NCI-H82 (cell line): ENCODE measurements at places on chromosomes 12 and 14.

- DNase-seq: no peak
These were observed at the start of gene HNF1A for GRCh38 chr12:120978296-120979219. Gene HNF1A, plus strand, starts transcription at chr12:120978543. Its CDS starts 226 bp downstream, at chr12:120978769.

GRCh38 chr12:92597997-92598396 is 104.8 kb upstream of the PLEKHG7 start:
- no peak for DNase-seq

GRCh38 chr12:127509066-127509778 is 757.7 kb upstream of the TMEM132C start:
- no peak for DNase-seq

- no peak for DNase-seq
These were observed 13.9 kb downstream of the SLC39A5 start for GRCh38 chr12:56243731-56244181.

GRCh38 chr14:95875831-95876760 is 536 bp upstream of the TUNAR start:
- DNase-seq: peak; percentile 62

DNA sequence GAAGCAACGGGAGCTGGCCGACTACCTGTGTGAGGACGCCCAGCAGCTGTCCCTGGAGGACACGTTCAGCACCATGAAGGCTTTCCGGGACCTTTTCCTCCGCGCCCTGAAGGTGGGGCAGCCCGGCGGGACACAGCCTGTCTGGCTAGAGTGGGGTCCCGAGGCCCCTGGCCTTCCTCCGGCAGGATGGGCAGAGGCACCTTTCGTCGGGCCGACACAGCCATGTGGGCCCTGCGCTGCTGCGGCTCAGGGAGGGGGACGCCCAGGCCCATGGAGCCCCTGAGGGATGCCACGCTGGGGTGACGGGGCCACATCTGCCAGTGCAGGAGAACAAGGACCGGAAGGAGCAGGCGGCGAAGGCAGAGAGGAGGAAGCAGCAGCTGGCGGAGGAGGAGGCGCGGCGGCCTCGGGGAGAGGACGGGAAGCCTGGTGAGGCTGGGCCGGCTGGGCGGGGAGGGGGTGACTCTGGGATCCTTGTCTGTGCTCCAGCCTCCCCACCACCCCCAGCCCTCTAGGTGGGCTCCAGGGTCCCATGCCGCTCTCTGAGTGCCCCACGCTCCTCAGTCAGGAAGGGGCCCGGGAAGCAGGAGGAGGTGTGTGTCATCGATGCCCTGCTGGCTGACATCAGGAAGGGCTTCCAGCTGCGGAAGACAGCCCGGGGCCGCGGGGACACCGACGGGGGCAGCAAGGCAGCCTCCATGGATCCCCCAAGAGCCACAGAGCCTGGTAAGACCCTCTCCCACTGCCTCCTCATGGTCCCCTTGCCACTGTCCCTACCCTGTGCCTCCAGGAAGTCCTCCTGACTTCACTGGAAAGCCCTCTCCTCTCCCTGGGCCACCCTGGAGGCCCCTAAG is 10.9 kb upstream of the ADSS1 start:
- DNase-seq: no peak

- no peak for DNase-seq
These were observed 45.4 kb upstream of the BTG1 start for GRCh38 chr12:92191061-92191460.

DNA sequence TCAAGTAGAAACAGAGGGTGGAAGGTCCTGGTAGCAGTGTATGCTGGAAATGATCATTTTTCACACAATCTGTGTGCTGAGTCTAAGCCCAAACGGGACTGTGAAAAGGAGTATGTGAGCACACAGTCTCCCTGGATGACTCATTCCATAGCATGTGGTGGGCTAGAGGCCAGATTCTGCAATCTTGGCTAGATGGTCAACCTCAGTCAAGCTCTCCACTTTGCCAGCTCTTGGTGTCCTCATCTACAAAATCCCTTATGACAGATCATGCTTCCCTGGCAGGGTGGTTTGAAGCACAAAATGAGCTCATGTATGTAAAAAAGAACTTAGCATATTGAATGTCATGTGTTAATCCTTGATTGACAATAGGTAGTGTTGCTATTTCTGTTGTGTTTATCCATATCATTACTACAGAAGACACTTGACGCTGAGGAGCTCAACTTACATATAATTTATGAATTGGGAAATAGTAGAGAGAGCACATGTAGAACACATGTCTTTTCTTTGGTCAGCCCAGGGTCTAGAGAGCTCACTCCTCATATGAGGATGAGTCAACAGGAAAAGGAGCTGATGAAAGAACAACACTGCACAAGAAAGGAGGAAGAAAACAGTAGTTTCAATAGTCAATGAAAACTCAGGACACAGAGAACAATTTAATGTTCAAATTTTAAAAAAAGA is 517.5 kb downstream of the BCL11B start:
- no peak for DNase-seq

- DNase-seq: peak; percentile 74
These were observed 1.2 kb downstream of the KCNJ8 start for GRCh38 chr12:21773263-21773741.

GRCh38 chr14:69242311-69243224 is 17.4 kb upstream of the GALNT16 start:
- DNase-seq: peak; percentile 69

DNA sequence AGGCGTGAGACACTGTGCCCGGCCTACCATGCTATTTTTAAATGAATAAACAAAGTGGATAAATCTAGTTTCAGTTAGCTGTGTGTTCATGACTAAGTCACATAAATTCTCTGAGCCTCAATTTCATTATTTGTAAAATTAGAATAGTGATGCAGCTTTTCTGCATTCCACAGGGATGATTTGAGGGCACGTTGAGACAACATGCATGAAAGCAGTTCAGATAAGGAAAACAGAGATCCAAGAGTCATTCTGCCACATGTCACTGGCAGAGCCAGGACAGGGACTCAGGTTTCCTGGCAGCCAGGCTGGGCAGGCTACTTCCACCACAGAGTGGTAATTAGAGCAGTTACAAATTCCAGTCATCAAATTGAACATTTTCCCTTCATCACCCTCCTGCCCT is 2.9 kb upstream of the PPP4R4 start:
- peak; percentile 15 for DNase-seq

DNA sequence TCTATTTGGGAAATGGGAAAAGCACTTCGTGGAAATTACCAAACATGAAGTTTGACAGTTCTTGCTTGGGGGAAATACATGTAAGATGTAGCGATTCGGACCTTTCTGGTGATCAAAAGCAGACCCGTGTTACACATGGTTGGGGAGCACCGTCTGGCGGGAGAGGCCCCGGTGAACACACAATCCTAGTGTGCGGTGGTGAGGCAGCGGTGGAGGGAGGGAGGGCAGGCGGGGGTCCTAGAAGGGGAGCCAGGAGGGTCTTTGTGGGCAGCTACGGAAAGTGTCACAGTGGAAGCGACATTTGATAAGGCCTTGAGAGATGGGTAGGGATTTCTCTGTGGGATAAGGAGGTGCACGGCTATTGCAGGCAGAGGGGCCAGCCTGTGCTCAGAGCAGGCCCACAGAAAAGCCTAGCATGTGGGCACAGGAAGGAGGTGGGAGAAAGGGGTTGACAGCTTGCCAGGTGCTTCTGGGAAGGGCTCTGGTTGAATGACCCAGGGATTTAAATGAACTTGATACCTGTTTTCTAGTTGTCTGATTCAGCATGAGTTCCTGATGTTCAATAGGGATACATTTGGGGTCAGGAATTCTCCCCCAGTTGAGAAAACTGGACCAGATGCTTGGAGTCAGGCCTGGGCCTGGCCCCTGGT is 7.2 kb downstream of the MVK start:
- no peak for DNase-seq

DNA sequence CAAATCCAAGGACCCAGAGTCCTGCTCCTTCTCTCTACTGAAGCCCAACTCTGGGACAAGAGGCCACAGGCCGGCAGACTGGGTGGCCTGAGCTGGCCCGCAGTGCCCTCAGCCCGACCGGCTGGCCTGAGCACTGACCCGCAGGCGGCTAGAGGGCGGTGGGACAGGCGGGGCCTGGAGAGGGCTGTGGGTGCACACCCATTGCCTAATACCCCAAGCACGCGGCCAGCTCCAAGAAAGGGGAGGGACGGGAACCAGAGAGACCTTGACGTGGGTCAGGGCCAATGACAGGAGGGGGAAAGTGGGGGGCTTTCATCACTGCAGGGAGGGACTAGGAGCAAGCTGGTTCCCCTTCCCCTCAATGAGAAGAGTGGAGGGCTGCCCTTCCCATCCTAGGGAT is 2.0 kb upstream of the WNT10B start:
- DNase-seq: no peak

DNA sequence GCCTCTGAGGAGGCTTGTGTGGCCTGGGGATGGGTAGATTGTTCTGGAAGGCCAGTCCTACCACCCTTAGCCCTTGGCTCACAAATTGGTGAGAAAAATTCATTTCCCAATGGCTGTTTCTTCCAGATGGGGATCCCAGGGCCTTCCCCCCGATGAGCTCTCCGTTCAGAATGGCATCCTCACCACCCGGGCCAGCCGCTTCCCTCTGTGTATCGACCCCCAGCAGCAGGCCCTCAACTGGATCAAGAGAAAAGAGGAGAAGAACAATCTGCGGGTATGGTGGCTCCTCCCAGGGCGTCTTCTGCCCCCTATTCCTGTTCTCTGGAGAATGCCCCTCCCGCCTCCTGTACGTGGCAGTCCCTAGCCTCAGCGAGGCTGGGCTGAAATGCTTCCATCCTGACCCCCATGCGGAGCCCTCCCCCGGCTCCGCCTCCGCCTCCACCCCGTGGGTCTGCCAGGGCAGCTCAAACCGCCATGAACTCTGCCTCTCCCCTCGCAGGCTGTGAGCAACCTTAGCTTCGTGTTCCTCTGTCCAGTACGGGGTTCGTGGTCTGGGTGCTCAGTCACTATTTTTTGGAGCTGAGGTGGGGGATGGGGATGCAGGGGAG is 57.8 kb downstream of the CCDC92 start:
- no peak for DNase-seq

GRCh38 chr12:125070112-125070511 is 4.9 kb downstream of the AACS start:
- peak; percentile 66 for DNase-seq

- DNase-seq: no peak
These were observed 101.5 kb downstream of the GPR135 start for GRCh38 chr14:59363531-59364226.

GRCh38 chr12:124742678-124743077 is 121.0 kb downstream of the SCARB1 start:
- DNase-seq: peak; percentile 66

DNA sequence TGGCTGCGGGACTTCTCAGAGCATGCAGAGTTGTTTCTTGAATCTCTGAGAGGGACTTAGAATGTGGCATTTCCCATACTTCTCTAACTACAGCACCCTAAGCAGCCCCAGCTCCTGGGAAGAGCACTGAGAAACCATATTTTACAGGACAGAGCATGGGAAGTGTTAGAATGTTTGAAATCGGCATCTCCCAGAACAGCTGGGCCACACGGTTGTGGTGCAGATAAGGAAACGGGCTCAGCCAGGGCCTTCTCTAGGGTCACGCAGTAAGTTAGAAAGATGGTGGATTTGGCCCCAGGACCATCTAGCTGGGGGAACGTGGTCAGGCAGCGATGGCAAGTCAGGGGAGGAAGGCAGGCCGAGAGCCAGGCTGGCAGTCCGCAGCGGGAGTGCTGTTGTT is 10.5 kb upstream of the HHIPL1 start:
- DNase-seq: no peak

- DNase-seq: no peak
These were observed 996.6 kb downstream of the TMEM121 start for GRCh38 chr14:106522990-106523389.

GRCh38 chr14:100082723-100083122 is 17.5 kb downstream of the EVL start:
- DNase-seq: no peak

DNA sequence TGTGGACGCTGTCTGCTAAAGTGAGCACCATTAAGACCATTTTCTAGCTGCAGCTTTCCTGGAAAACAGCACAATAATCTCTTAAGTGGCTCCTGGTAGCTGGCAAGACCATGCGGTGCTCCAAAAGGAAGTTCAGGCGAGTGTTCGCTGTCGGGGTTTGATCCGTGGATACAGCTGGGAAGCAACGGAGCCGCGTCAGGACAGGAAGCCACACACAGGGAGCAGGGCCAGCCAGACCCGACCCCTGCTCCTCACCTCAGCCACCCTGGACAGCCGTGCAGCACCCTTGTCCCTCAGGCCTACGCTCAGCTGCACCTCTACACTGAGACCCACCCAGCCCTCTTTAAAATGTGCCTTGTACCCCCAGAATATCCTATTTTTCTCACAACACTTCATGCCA is 19.4 kb downstream of the ZFYVE21 start:
- no peak for DNase-seq

- DNase-seq: no peak
These were observed 31.0 kb upstream of the CCND2 start for GRCh38 chr12:4242595-4242994.

DNA sequence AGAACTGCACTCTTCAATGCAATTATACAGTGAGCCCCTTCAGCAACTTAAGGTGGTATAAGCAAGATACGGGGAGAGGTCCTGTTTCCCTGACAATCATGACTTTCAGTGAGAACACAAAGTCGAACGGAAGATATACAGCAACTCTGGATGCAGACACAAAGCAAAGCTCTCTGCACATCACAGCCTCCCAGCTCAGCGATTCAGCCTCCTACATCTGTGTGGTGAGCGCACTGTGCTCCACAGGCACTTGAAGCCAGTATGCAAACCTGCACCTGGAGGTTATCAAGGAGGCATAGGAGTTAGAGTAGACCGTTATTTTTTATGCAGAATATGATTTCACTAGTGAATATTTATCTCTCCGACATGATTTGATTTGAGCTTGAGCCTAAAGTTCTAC is 152.2 kb upstream of the OR4E1 start:
- DNase-seq: no peak

GRCh38 chr14:56730538-56731145 is 79.6 kb downstream of the OTX2 start:
- peak; percentile 100 for DNase-seq

DNA sequence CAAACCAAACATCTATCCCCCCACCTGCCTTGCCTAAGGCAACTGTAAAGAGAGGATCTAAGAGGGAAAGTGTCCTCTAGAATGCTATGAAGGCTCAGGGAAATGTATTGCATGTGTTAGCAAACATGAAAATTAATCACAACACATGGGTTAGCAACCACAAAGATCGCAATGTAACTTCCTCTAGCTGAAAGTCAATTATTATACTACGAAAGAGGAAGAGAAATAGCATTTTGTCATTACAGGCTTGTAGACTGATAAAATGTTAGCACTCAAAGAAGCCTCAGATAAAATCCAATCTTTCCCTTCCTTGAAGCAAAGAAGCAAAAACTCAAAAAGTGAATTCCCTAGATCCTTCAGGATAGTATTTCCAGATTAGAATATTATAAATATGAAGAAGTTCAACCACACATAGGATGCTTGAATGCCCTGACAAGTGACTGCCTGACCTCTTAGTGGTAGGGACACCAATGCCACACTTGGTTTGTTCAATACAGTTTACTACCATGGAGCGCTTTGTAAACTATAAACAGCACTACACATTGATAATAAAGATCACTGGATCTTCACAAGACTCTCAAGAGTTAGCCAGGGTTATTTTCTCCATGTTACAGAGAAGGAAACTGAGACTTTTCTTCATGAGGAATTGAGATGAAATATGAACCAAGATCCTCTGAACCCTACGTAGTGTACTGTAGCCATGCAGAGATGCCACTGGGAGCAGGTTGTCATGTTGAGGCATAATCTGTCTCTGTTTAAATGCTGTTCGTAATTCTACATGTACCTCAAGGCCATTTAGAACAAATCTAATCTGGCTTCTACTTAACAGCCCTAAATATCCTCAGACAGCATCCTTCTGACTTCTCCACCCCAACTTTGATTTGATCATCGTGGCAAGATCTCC is 100.7 kb downstream of the ITPR2 start:
- no peak for DNase-seq
